H9 (cell line): ENCODE measurements at places on chromosomes 6 and 20. TPM values are rescaled to one million over a fixed set of nuclear protein-coding genes. Genes with fewer than 3 reads are reported as not detected.
A peak's percentile ranks its signal among the peaks of the same experiment; 100 is the strongest.

Gene CST5
- not detected in 2 replicates for total RNA-seq

Gene ABT1
- total RNA-seq: 26.4 and 27.3 TPM in 2 replicates

Gene MTHFD1L
- total RNA-seq: 85.2 and 90.2 TPM in 2 replicates

Gene HUS1B
- total RNA-seq: 0.96 and 1.2 TPM in 2 replicates

Gene RALGAPB
- 28.5 TPM in 2 replicates for total RNA-seq

DNA sequence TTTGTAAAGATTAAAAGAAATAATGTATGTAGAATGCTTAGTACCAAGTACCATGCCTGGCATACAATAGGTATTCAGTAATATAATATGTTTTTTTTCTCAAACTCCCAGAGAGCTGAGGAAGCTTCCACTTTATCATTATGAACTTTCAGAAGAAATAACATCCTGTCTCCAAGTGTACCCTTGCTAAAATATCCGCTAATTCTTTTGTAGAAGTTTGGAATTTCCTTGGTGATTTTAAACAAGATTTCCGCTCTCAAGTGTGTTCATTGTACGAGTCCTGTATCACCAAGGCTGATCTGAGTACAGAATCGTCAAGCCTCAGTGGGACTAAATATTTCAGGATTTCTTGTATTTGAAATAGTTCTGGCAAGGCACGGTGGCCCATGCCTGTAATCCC, 16.1 kb upstream of the RNF144B start:
- DNase-seq: no peak

GRCh38 chr20:16785226-16785625, 37.1 kb downstream of the OTOR start:
- DNase-seq: no peak

DNA sequence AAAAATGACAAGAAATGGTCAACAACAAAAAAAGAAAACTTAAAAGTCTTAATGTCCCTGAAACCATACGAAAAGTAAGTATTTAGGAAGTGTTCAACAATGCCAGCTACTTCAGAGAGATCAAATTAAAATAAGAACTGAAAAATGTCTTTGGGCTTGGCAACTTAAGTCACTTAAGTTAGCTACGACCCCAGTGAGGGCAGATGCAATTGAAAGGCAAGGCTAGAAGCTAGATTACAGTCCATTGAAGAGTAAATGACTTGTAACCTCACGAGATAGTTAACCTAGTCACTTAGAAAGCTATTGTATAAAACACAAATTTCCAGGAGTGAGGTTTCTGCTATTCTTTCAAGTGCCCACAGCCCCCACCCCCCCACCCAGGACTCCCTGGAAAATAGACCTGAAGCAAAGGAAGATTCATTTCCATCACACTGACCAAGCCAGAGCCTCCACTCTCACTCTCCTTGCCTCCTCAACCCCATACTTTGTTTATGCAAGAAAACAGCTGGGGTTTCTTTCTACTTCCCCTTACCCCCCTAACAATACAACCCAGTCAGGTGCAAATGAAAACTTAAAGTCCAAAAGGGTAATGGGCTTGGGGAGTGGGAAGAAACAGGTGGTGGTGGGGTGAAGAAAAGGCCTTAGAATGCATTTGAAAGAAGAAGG, 14.6 kb downstream of the RTN4IP1 start:
- peak; percentile 72 for DNase-seq

DNA sequence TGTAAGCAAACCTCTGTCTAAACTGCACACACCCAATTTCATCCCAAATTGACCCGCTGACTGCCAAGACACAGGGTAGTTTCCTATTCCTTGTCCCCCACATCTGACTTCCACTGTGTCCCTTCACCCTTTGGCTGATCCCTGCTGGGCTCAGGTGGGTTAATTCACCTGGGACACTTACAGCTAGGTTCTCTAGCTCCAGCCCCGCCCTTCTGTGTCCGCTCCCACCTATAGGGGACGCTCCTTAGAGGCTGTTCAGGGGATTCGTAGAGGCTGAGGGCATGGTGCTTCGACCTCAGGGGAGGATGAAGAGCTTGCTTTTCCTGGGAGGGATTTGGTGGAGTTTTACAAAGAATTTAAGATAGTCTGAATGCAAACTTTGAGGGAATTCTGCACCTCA, 4.0 kb upstream of the CD93 start:
- peak; percentile 69 for DNase-seq

DNA sequence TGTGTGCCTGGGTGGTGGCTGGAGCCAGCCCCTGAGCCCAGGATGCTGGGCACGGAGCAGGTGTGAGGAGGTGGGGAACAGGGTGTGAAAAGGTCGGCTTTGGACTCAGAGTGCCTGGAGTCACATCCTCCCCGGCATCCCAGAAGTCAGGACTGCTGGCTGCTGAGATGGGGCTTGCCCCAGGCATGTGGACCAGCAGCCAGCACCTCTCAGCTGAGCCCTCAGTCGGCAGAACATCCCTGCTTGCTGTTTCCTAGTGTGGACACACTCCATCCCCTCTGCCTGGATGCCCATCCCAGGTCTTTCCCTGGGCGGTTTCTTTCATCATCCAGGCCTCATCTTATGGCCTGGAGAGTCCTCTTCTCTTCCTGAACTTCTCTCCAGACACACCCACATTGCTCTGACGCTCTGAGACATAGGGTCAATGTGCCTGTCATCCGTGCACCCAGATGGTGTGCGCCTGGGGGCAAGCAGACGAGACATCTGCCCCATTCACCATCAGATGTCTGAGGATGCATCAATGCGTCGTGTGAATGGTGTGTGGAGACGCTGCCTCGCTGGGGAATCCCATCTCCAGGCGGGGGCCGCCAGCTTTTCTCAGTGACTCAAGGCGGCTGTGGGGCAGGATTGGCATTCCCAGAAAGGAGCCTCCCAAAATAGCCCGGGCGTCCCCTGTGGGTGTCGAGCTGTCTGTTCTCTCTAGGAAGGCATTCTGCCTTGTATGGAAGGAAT, 104.2 kb downstream of the SYCP2 start:
- peak; percentile 20 for DNase-seq

- DNase-seq: no peak
Measured at GRCh38 chr6:129508477-129509145, 201.4 kb downstream of the ARHGAP18 start.

- DNase-seq: no peak
Measured at GRCh38 chr6:3848380-3848779, 793 bp upstream of the FAM50B start.

- DNase-seq: peak; percentile 48
Measured at GRCh38 chr6:156933201-156934068, 156.3 kb downstream of the ARID1B start.

GRCh38 chr20:31560094-31560745, 44.9 kb upstream of the ID1 start:
- peak; percentile 82 for DNase-seq

DNA sequence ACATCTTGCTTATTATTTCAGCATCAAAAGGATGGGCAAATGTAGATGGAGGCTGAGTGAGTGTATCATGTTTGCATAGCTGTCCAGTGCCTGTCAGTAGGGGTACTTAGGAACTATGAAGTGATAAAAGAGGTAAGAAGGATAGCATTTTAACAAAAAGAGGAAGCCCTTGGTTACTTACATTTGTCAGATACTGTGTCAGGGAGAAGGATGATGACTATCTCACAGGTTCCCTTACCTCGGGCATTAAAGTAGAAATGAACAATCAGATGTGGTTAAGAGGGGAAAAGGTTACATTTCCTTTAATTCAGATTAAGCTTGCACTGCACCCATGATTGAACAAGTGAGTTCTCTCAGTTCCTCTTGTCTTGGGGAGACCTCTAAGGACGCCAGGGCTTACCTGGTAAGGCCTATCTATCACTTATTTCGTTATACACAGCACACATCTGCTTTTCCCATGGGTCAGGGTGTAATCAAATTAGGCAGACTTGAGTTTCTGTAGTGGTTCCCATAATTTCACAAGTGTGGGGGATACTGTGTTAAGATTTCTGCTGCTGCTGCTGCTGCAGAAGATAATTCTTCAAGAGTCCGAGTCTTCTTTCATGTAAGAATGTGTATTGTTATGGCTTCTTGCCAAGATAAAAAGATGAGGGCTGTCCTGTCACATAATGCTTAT, 4.5 kb downstream of the FOXO3 start:
- DNase-seq: no peak

DNA sequence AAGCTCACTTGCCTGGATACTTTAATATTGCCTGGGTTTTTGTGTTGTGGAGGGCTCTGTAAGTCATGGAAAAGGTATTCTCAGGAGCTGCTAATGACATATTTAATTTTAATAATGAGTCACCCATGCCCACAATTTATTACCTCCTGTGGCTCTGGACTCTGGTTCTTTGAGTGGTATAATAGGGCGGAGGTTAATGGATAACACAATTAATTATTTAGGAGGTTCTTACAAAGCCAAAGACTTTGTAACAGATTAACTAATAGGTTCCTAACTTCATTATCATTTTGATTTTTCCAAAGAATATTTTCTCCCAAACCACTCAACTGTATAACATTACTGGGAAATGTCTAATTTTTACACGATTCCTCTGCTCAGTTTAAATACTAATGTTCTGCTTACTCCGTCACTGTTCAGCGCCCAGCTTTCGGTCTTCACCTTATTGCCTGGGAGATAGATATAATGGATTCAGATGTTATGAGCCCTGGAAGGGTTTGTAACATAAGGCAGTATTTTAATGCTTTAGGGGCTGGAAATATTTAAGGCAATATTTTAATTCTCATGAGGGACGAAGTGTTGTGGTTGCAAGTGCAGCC, 29.4 kb downstream of the PHACTR3 start:
- no peak for DNase-seq

DNA sequence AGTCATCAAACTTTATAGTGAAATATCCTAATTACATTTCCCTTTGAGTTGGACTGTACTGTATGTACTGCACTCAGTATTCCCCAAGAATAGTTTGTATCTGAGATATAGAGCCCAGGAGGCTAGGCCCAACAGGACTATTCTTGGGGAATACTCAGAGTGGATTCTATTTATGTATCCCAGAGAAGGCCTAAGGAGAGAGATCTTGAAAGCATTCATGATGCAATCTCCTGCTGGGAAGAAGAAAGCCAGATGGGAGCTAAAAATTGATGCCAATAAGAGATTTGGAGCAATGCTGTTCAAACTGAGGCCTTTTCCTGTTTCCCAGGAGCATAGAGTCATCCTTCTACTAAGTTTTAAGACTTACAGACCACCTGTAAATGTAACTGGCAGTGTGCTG, 452.1 kb upstream of the PLCB4 start:
- DNase-seq: no peak

DNA sequence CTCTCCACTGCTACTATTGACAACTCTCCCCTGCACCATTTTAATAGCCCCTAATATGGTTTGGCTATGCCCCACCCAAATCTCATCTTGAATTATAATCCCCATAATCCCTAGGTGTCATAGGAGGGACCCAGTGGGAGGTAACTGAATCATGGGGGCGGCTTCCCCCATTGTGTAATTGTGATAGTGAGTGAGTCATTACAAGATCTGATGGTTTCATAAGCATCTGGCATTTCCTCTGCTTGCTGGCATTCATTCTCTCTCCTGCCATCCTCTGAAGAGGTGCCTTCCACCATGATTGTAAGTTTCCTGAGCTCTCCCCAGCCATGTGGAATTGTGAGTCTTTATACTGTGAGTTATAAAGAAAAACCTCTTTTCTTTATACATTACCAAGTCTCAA, 74.1 kb upstream of the TCF21 start:
- no peak for DNase-seq
